ENCODE measurements at places on chromosomes 7 and 10. TPM values are rescaled to one million over a fixed set of nuclear protein-coding genes. Genes with fewer than 3 reads are reported as not detected.

The ZNF511 gene
- total RNA-seq = 102 TPM

The HOXA13 gene
- 22.2 TPM for total RNA-seq

The TAF5 gene
- 7.7 TPM for total RNA-seq

The CAV2 gene
- total RNA-seq = 14.8 TPM

The GIMAP8 gene
- total RNA-seq = not detected

The OR2A1 gene
- not detected for total RNA-seq

The CCDC7 gene
- total RNA-seq = 0.31 TPM

The IFIT2 gene
- total RNA-seq = 1.7 TPM

The FBXO24 gene
- 0.29 TPM for total RNA-seq

The SPDYE16 gene
- 0.15 TPM for total RNA-seq

The AKR1C1 gene
- total RNA-seq = 16.3 TPM

The OR2A7 gene
- total RNA-seq = 0.86 TPM

The C10orf105 gene
- total RNA-seq = 0.20 TPM

The LAMB4 gene
- total RNA-seq = not detected

The PRXL2A gene
- total RNA-seq = 9.3 TPM

The KIFBP gene
- total RNA-seq = 17.0 TPM

The FAM25A gene
- not detected for total RNA-seq

The ADAM12 gene
- total RNA-seq = not detected

The PRSS2 gene
- 0.79 TPM for total RNA-seq

The GIMAP4 gene
- total RNA-seq = not detected

The CACNA2D1 gene
- not detected for total RNA-seq

The BTBD16 gene
- 4.7 TPM for total RNA-seq

The C10orf71 gene
- total RNA-seq = not detected

The SPDYE2 gene
- total RNA-seq = not detected

The POU6F2 gene
- total RNA-seq = not detected

The PPP1R3C gene
- not detected for total RNA-seq

The EN2 gene
- total RNA-seq = not detected

The FAM13C gene
- not detected for total RNA-seq

The ZPBP gene
- not detected for total RNA-seq

The FGL2 gene
- total RNA-seq = not detected

The EPHA1 gene
- 54.3 TPM for total RNA-seq

The MLXIPL gene
- 0.53 TPM for total RNA-seq

The SVOPL gene
- not detected for total RNA-seq

The LIPA gene
- 10.2 TPM for total RNA-seq

The VPS37D gene
- total RNA-seq = 0.73 TPM

The ATG9B gene
- total RNA-seq = 1.0 TPM

The TFEC gene
- not detected for total RNA-seq

The MSS51 gene
- 0.64 TPM for total RNA-seq

The GRM3 gene
- total RNA-seq = not detected

The ZCWPW1 gene
- 0.76 TPM for total RNA-seq

The C10orf67 gene
- 0.18 TPM for total RNA-seq

The ASZ1 gene
- not detected for total RNA-seq

The GPR158 gene
- total RNA-seq = 0.83 TPM

The PAPSS2 gene
- 23.2 TPM for total RNA-seq

The SEC31B gene
- total RNA-seq = 1.2 TPM
